ENCODE measurements at places on chromosomes 2 and 18.

GRCh38 chr2:238061315-238062202, 758 bp downstream of the SCLY start:
- no peak for DNase-seq

DNA sequence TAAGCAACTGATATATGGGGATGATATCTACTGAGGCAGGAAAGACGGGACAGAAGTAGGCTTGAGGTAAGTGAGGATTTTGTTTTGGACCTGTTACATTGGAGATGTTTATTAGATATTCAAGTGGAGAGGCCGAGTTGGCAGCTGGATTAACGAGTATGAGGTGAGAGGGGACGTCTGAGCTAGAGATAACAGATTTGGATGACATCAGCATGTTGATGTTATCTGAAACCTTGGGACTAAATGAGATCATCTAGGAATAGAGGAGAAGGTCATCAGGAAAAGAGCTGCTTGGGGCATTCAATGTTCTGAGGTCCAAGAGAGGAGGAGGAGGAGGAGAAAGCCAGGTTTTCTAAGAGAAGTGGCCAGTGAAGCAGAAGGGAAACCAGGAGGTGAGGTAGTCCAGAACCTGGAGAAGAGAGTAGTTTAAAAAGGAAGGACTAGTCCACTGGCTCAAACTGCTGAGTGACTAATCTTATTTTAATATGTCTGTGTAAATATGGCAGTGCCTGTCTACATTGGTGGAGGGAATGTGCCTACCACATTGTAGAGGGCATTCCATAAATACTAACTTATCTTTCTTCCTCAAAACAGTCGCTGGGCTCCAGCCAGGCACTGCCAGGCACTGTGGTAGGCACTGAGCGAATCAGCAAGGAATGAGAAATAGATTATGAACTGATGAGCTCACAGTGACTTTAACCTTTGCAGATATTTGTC, 488.3 kb downstream of the DLGAP1 start:
- no peak for DNase-seq

DNA sequence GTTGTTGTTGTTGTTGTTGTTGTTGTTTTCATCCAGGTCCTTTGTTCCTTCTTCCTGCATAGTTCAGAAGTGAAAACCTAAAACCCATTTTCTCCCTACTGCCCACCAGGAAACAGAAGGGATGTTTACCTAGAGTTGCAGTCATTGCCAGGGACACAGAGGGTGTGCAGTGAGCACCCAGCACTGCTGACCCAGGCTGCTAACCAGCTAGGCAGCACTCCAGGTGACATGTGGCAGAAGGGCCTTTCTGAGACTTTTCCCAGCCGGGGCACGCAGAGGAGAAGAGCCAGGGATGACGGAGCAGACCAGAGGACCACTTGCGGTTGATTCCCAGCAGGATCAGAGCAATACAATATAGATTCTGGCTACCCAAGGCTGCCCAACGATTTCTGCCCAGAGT, 286.3 kb downstream of the BCL11A start:
- DNase-seq = no peak

- DNase-seq = no peak
These were observed 610.8 kb downstream of the EPHA4 start for GRCh38 chr2:220961143-220961860.

GRCh38 chr2:105868060-105868459, 123.3 kb downstream of the NCK2 start:
- DNase-seq = no peak
